ENCODE measurements at places on chromosomes 11 and 22. TPM values are rescaled to one million over a fixed set of nuclear protein-coding genes. Genes with fewer than 3 reads are reported as not detected.
A peak's percentile ranks its signal among the peaks of the same experiment; 100 is the strongest.

UCP3 gene
- total RNA-seq: 4.0 TPM

CD3G gene
- total RNA-seq: 158 TPM

ADORA2A gene
- total RNA-seq: 86.7 TPM

CD44 gene
- total RNA-seq: 0.58 TPM

BSCL2 gene
- 79.1 TPM for total RNA-seq

CCDC81 gene
- total RNA-seq: 1.2 TPM

GRCh38 chr11:60852117-60852981 lies 3.4 kb downstream of the PTGDR2 start:
- no peaks in the 10 kb centered on the region for H3K27me3 ChIP-seq
- no peak overlapping the region for H3K27ac ChIP-seq
- 0 out of 2 replicates have a peak, but pooled peaks cover 5% of the 10 kb centered on the region for H3K36me3 ChIP-seq

DNA sequence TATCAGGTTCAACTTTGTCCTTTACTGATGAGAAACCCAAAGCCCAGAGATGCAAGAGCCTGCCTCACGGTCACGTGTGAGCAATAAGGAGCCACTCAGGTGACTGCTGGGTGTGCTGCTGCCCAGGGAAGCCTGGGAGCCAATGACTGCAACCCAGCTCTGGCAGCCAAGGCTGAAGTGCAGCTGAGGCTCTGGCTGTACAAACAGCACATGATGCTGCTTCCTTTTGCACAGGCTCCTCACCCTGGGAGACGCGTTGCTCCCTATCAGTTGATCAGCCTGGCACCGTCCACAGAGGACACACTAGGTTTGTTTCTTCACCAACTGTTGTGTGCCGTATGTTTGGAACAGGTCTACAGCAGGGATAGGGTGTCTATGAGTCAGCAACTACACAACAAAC lies 168.7 kb downstream of the EFCAB6 start:
- H3K27ac ChIP-seq: no peak overlapping the region
- no peaks in the 10 kb centered on the region for H3K27me3 ChIP-seq
- H3K36me3 ChIP-seq: no peaks in the 10 kb centered on the region
- H3K4me1 ChIP-seq: no peaks in the 10 kb centered on the region
- no peak for DNase-seq
- no peak overlapping the region for H3K4me3 ChIP-seq

- H3K27me3 ChIP-seq: no peaks in the 10 kb centered on the region
- no peaks in the 10 kb centered on the region for H3K36me3 ChIP-seq
- H3K4me1 ChIP-seq: no peaks in the 10 kb centered on the region
- H3K27ac ChIP-seq: no peak overlapping the region
- DNase-seq: no peak
Measured at GRCh38 chr11:32033067-32033466, 57.8 kb upstream of the RCN1 start.

DNA sequence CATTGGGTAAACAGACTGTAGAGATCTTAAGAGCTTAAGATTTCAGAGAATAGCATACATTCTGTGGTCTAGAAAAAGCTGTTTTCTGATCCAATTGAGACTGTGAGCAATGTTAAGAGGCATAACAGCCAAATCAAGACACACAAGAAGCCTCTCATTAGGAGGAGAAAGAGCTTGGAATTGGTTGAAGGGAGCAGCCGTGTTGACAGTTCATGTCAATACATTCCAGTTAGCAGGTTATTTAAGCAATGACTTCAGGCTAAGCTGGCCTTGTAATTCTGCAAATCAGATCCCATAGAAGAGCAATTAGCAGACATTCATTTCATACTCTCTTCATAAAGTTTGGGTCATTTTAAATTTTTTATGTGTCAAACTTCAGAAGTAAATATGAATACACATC lies 50.9 kb downstream of the ETS1 start:
- H3K36me3 ChIP-seq: no peaks in the 10 kb centered on the region
- no peak overlapping the region for H3K27ac ChIP-seq
- DNase-seq: no peak
- H3K4me1 ChIP-seq: no peaks in the 10 kb centered on the region
- H3K4me3 ChIP-seq: no peak overlapping the region

GRCh38 chr11:30837252-30837651 lies 251.1 kb upstream of the MPPED2 start:
- H3K4me1 ChIP-seq: no peaks in the 10 kb centered on the region
- H3K27ac ChIP-seq: no peak overlapping the region
- no peak overlapping the region for H3K4me3 ChIP-seq
- no peak for DNase-seq

- H3K27ac ChIP-seq: no peak within 1 kb of the TSS
- no peaks in the 10 kb centered on the region for H3K4me1 ChIP-seq
- H3K36me3 ChIP-seq: no peaks in the 10 kb centered on the region
Measured at GRCh38 chr11:5880329-5880728, at the start of gene OR52E4. OR52E4 (plus strand) TSS chr11:5880629; CDS start chr11:5884293, 3,664 bp downstream.

GRCh38 chr22:49141761-49142160 lies 685.9 kb downstream of the BRD1 start:
- DNase-seq: no peak
- no peak overlapping the region for H3K27ac ChIP-seq
- no peaks in the 10 kb centered on the region for H3K4me1 ChIP-seq
- no peaks in the 10 kb centered on the region for H3K36me3 ChIP-seq

DNA sequence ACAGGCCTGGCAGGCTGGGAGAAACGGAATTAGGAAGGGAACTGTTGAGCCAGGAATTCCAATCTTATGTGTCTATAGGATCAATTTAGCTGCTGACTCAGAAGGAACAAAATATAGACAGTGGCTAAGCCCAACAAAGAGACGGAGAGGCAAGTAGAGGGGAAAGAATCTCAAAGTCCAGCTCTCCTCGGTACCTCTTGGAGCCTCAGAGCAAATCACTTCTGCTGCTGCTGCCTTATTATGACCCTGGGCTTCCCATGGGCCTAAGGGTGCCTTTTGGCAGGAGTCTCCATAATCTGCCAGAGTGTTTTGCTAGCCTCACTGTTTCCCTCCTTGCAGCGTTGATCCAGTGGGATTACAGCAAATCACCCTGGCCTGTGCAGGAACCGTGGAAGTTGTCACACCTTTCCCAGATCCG lies 31.7 kb downstream of the PAX6 start:
- H3K27me3 ChIP-seq: no peaks in the 10 kb centered on the region
- H3K4me3 ChIP-seq: no peak overlapping the region

DNA sequence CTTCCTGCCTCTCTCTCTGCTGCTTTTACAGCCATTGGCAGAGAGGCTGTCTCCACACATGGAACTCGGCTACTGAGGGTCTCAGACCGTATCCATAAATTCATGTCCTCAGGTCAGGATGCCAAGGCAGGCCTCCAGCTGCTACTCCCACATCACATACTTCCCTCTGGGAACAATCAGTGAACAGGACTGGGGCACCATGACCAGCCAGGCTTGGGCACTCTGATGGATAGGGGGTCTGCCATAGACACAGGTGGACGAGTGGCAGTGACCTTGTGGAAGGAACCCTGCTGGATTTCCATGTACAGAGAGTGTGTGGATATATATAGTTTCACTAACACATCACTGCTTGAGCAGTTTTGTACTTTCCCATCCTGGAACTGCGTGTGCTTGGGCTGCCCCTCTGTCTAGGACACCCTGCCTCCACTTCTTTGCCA lies 97.7 kb upstream of the PARVA start:
- H3K27ac ChIP-seq: no peak overlapping the region
- H3K36me3 ChIP-seq: no peaks in the 10 kb centered on the region
- H3K4me1 ChIP-seq: no peaks in the 10 kb centered on the region
- no peak for DNase-seq
- H3K4me3 ChIP-seq: no peak overlapping the region
- no peaks in the 10 kb centered on the region for H3K27me3 ChIP-seq

- H3K4me3 ChIP-seq: no peak overlapping the region
- no peaks in the 10 kb centered on the region for H3K27me3 ChIP-seq
- H3K4me1 ChIP-seq: no peaks in the 10 kb centered on the region
- no peak for DNase-seq
Measured at GRCh38 chr11:23079382-23079813, 219.1 kb upstream of the CCDC179 start.

DNA sequence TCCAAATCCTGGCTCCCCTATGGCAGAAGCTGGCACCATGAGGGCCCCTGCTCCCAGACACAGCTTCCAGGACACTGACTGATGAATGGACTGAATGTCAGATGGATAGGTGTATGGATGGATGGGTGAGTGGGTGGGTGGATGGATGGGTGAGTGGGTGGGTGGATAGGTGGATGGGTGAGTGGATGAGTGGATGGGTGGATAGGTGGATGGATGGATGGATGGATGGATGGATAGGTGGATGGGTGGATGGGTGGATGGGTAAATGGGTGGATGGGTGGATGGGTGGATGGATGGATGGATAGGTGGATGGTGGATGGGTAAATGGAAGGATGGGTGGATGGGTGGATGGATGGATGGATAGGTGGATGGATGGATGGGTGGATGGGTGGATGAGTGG lies 4.3 kb downstream of the FGF3 start:
- H3K4me1 ChIP-seq: no peaks in the 10 kb centered on the region
- no peaks in the 10 kb centered on the region for H3K36me3 ChIP-seq
- no peak overlapping the region for H3K27ac ChIP-seq

DNA sequence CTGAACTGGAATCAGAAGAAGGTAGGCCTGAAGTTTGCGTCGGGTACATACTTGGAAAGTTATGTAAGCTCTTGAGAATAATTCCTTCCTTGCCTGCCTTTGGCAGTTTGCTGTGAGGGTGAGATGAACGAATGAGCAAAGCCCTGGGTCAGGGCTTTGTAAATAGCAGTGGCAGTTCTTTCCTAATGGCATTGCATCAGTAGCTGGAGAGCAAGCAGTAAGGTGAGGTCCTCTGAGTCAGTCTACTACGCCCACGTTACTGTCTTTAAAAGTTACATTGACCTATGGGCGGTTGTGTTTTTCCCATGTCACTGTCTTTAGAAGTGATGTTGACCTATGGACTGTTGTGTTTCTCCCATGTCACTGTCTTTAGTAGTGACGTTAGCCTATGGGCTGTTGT lies 179.1 kb upstream of the E2F8 start:
- H3K36me3 ChIP-seq: no peaks in the 10 kb centered on the region
- H3K4me1 ChIP-seq: no peaks in the 10 kb centered on the region
- no peak overlapping the region for H3K4me3 ChIP-seq
- no peak overlapping the region for H3K27ac ChIP-seq

DNA sequence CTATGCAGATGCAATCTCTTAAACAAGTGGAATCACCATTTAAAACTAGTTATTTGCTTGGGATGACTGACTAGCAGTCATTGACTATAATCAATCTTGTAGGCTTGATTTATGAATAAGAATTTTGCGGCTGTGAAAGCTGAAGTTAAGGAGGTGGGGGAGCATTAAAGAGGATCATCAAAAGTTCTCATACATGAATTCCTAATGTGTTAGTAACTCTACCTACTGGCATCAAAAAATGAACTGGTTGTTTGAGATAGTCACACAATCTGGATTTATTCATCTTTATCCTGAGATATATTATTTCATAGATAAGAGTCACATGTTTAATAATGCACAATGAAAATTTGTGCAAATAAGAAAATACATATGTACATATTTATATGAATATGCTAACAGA lies 393.6 kb downstream of the LUZP2 start:
- H3K36me3 ChIP-seq: no peaks in the 10 kb centered on the region
- no peak overlapping the region for H3K4me3 ChIP-seq
- H3K27ac ChIP-seq: no peak overlapping the region

GRCh38 chr11:46659908-46660307 lies 40.5 kb downstream of the ARHGAP1 start:
- no peak overlapping the region for H3K4me3 ChIP-seq
- H3K27ac ChIP-seq: no peak overlapping the region
- peaks cover 15% of the 10 kb centered on the region for H3K36me3 ChIP-seq
- H3K4me1 ChIP-seq: no peaks in the 10 kb centered on the region

DNA sequence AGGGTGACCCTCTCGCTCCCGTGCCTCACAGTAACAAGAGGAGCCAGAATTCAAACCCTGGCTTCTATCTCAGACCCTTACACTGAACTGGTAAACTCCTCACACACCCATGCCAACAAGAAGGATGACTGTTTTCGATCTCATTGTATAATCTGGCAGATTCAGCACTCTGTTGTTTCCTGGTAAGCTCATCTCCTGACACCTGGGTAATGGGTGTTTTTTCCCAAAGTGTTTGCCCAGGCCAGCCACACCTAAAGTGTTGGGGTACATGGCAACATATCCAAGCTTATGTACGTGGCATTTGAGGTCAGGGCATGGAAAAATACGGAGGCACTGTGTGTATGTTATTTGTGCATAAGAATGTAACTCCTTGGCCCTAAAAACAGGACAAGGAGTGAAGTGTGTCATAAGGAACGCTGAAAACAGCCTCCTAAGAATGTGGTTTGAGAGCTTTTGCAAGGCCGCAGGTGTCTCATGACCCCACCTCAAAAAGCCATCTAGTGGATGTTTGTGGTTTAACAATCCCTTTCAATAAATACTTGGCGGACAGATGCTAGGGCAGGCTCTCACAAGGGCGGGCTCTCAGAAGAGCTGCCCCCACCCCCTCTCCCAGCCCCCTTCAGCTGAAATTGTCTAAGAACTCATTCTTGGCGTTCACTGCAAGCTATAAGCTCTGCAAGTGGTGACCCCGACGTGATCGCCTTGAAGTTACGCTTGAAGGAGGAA lies at the start of gene MS4A15:
TSS of gene MS4A15 (plus strand) at position 561 of the 726 bp plus-strand sequence. CDS start 6,867 bp downstream, outside the sequence.
- no peak within 1 kb of the TSS for H3K4me3 ChIP-seq
- H3K27me3 ChIP-seq: no peaks in the 10 kb centered on the region
- DNase-seq: peak; percentile 82
- peaks cover 21% of the 10 kb centered on the region for H3K4me1 ChIP-seq
- no peaks in the 10 kb centered on the region for H3K36me3 ChIP-seq

GRCh38 chr22:19717181-19717580 lies 2.9 kb downstream of the SEPTIN5 start:
- peaks cover 3% of the 10 kb centered on the region for H3K4me1 ChIP-seq
- H3K4me3 ChIP-seq: no peak overlapping the region
- no peaks in the 10 kb centered on the region for H3K27me3 ChIP-seq
- no peak overlapping the region for H3K27ac ChIP-seq

- no peak overlapping the region for H3K27ac ChIP-seq
- no peaks in the 10 kb centered on the region for H3K4me1 ChIP-seq
Measured at GRCh38 chr11:12629601-12630313, 44.5 kb upstream of the TEAD1 start.

DNA sequence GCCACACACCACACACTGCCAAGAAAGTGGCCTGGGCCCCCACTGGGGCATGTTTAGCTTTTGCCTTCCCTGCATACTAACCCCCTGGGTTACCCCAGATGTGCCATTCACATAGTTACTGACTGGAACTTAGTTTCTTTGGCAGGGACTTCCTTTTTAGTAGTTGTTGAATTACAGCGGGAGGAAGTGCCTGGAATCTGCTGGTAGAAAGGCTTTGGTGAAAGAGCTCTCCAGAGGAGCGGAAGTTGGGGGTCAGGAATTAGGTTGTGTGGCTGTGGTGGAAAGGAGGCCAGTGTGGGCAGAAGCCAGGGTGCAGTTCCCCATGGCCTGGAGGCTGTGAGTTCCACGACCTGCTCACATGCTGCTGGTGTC lies 69.0 kb downstream of the MED15 start:
- peaks cover 19% of the 10 kb centered on the region for H3K36me3 ChIP-seq
- H3K4me1 ChIP-seq: peaks cover 19% of the 10 kb centered on the region

- H3K36me3 ChIP-seq: no peaks in the 10 kb centered on the region
- H3K27me3 ChIP-seq: no peaks in the 10 kb centered on the region
- no peak for DNase-seq
- no peak overlapping the region for H3K4me3 ChIP-seq
- H3K4me1 ChIP-seq: peaks cover 14% of the 10 kb centered on the region
- no peak overlapping the region for H3K27ac ChIP-seq
Measured at GRCh38 chr11:112534208-112534607, 273.5 kb upstream of the PLET1 start.

Data from Karpas-422 (cell line).